Heart left ventricle (tissue), 16 donors: ENCODE measurements at places on chromosomes 7 and 10. TPM values are rescaled to one million over a fixed set of nuclear protein-coding genes. Genes with fewer than 3 reads are reported as not detected.

THSD7A gene
- total RNA-seq = 1.1 TPM

MOSPD3 gene
- total RNA-seq = 13.8 TPM

CYP26C1 gene
- total RNA-seq = not detected

ABCA13 gene
- not detected for total RNA-seq

ZPBP gene
- total RNA-seq = not detected

LRGUK gene
- total RNA-seq = 0.28 TPM

TSPAN13 gene
- total RNA-seq = 10.9 TPM

UCN3 gene
- total RNA-seq = not detected

GPR37 gene
- not detected for total RNA-seq

GRCh38 chr10:93458821-93459257, 23.3 kb downstream of the MYOF start:
- peaks cover 30% of the 10 kb centered on the region for H3K4me1 ChIP-seq
- DNase-seq = peak; percentile 68
- peaks cover 19% of the 10 kb centered on the region for H3K36me3 ChIP-seq
- H3K27me3 ChIP-seq = no peaks in the 10 kb centered on the region

DNA sequence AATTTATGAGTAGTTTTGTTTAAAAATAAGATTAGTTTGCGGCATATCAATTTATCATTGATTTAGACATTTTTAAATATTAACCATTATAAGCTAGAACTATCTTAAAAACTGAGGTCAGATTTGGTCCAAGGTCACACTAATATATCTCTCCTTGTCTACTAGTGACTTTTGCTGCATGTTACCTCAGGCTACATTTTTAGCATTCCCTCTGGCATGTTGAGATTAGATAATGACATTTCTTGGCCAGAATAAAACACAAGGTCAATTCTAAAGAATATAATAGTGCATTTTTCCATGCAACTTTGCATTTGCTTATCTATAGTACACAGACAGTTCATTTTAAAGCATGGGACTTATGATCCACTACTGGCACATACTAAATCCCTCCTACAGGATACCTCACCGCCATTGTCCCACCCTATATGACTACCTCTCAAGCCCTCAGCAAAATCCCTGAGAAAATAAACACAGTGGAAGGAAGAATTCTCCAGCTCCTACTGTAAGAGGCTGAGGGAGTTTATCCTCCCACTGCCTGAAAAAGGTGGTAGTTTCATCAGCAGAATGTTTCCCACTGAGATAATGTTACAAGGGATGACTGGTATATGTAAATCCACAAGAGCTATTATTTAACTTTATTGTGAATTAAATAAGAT, 816.4 kb downstream of the GRM8 start:
- no peaks in the 10 kb centered on the region for H3K4me1 ChIP-seq
- peak overlapping the region; percentile 33 for H3K27ac ChIP-seq
- no peaks in the 10 kb centered on the region for H3K27me3 ChIP-seq
- no peak for DNase-seq
- no peaks in the 10 kb centered on the region for H3K36me3 ChIP-seq
- no peak overlapping the region for H3K4me3 ChIP-seq

- no peak for DNase-seq
- H3K27me3 ChIP-seq = no peaks in the 10 kb centered on the region
- H3K4me3 ChIP-seq = no peak overlapping the region
- H3K27ac ChIP-seq = no peak overlapping the region
- H3K36me3 ChIP-seq = no peaks in the 10 kb centered on the region
Observed at GRCh38 chr7:28075674-28076358, 104.8 kb downstream of the JAZF1 start.

DNA sequence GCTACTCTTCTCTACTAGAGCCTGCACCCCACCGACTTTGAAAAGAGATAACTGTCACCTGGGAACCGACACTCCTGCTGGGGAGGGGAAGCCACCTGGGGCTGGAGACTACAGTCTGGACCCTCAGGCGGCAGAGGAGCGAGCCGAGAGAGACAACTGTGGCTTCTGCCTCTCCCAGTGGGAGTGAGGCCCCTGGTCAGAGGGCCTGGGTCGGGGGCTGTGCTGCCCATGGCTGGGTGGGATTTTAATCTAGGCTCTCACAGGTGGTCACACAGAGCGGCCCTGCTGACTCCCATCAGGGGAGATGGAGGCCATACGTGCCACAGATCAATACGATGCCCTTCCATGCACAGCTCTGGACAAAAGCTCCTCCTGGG, 372.1 kb downstream of the DNAJB6 start:
- no peak overlapping the region for H3K27ac ChIP-seq
- H3K4me1 ChIP-seq = no peaks in the 10 kb centered on the region
- no peaks in the 10 kb centered on the region for H3K27me3 ChIP-seq
- no peaks in the 10 kb centered on the region for H3K36me3 ChIP-seq

DNA sequence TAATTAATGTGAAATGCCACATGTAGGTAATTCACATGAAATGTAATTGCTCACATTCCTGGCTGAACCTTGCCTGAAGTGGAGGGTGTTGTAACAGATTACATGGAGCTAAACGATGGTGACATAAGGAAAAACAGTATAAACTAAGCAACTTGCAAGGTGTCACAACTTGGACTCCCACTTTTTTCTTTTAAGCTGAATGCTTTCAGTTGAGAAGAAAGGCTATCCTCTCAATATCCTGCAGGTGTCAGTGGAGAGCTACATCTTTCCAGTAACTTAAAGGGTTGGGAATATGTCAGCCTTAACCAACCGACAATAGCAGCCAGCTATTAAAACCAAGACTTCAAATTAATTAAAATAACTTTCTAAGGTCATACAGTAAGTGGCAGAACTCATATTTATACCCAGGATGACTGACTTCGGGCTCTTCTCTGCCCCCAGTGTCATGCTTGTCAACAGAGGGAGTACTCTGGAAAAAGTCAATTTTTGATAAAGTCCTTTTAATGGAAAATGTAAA, 33.7 kb downstream of the NRBF2 start:
- DNase-seq = no peak
- peaks cover 18% of the 10 kb centered on the region for H3K4me1 ChIP-seq
- no peak overlapping the region for H3K27ac ChIP-seq
- no peak overlapping the region for H3K4me3 ChIP-seq

- no peaks in the 10 kb centered on the region for H3K4me1 ChIP-seq
- no peak overlapping the region for H3K4me3 ChIP-seq
- no peaks in the 10 kb centered on the region for H3K27me3 ChIP-seq
- no peak overlapping the region for H3K27ac ChIP-seq
- H3K36me3 ChIP-seq = no peaks in the 10 kb centered on the region
- DNase-seq = no peak
Observed at GRCh38 chr10:52906046-52906445, 133.5 kb upstream of the MBL2 start.

DNA sequence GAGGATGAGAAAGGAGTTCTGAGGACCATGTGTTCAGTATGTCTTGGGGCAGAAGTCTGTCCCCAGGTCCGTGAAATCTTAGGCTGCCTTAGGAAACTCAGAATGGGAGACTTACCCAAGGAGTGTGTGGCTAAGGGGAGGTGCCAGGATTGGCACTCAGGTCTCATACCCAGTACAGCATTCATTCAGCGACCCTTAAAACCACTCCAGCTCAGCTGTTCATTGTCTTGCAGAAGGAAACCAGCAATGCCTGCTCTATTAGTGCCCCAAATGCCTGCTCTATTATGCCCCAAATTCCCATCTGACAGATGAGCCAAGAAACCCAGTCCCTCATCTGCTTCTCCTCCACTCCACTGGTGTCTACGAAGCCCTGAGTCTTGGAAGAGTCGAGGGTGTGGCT, 147.8 kb downstream of the NEURL1 start:
- no peak overlapping the region for H3K27ac ChIP-seq
- no peaks in the 10 kb centered on the region for H3K27me3 ChIP-seq
- peaks cover 4% of the 10 kb centered on the region for H3K36me3 ChIP-seq

GRCh38 chr10:124035928-124036558, 57.4 kb downstream of the CHST15 start:
- H3K36me3 ChIP-seq = peaks cover 25% of the 10 kb centered on the region
- H3K4me1 ChIP-seq = no peaks in the 10 kb centered on the region
- H3K27me3 ChIP-seq = no peaks in the 10 kb centered on the region
- peak; percentile 40 for DNase-seq

GRCh38 chr10:4586776-4587175, 239.2 kb upstream of the AKR1E2 start:
- H3K4me3 ChIP-seq = no peak overlapping the region
- no peaks in the 10 kb centered on the region for H3K27me3 ChIP-seq

DNA sequence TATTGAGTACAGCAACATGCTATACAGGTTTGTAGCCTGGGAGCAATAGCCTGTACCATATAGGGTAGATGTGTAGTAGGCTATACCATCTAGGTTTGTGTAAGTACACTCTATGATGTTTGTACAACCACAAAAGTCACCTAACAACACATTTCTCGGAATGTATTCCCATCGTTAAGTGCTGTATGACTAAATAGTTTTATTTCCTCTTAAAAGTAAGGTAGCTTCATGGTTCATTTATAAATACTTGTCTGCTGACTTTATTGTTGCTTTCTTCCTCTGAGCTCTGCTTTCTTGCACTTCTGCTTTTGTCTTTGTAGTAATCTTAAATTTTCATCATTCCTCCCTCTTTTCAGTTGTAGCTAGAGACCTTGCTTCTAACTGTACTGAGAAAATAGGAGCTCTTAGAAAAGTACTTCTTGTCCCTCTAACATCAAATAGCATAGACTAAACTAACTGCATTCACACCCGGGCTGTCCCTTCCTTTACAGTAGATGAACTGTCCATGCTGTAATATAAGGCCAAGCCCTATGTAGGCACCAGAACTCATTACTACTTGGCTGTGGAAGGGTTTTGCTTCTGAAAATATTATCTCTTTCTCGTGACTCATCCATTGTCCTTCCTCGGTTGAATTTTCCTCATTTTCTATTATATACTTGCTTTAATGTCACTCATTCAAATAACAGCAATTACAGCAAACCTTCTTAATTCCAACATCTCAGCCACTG, 55.4 kb upstream of the FAM3C start:
- DNase-seq = no peak
- no peak overlapping the region for H3K4me3 ChIP-seq
- H3K4me1 ChIP-seq = no peaks in the 10 kb centered on the region
- no peak overlapping the region for H3K27ac ChIP-seq

- no peak overlapping the region for H3K27ac ChIP-seq
- H3K36me3 ChIP-seq = no peaks in the 10 kb centered on the region
- DNase-seq = no peak
- H3K4me3 ChIP-seq = no peak overlapping the region
- no peaks in the 10 kb centered on the region for H3K27me3 ChIP-seq
Observed at GRCh38 chr10:22246680-22247391, 29.0 kb upstream of the EBLN1 start.

GRCh38 chr10:110523736-110524135, 26.0 kb downstream of the DUSP5 start:
- no peaks in the 10 kb centered on the region for H3K4me1 ChIP-seq
- no peaks in the 10 kb centered on the region for H3K36me3 ChIP-seq
- no peak overlapping the region for H3K27ac ChIP-seq
- H3K27me3 ChIP-seq = no peaks in the 10 kb centered on the region
- H3K4me3 ChIP-seq = no peak overlapping the region

- H3K4me3 ChIP-seq = no peak overlapping the region
- no peak for DNase-seq
- H3K27me3 ChIP-seq = no peaks in the 10 kb centered on the region
- H3K36me3 ChIP-seq = no peaks in the 10 kb centered on the region
- no peaks in the 10 kb centered on the region for H3K4me1 ChIP-seq
Observed at GRCh38 chr10:35324196-35324595, 12.1 kb upstream of the CCNY start.

GRCh38 chr10:44293306-44293778, 91.6 kb downstream of the CXCL12 start:
- DNase-seq = no peak
- H3K4me1 ChIP-seq = peaks cover 9% of the 10 kb centered on the region
- no peaks in the 10 kb centered on the region for H3K27me3 ChIP-seq
- H3K36me3 ChIP-seq = no peaks in the 10 kb centered on the region
- H3K27ac ChIP-seq = peak overlapping the region; percentile 88

GRCh38 chr7:77444123-77444522, 28.0 kb upstream of the GSAP start:
- no peaks in the 10 kb centered on the region for H3K27me3 ChIP-seq
- no peak for DNase-seq
- no peaks in the 10 kb centered on the region for H3K36me3 ChIP-seq
- H3K4me1 ChIP-seq = peaks cover 2% of the 10 kb centered on the region
- H3K4me3 ChIP-seq = no peak overlapping the region
- no peak overlapping the region for H3K27ac ChIP-seq

DNA sequence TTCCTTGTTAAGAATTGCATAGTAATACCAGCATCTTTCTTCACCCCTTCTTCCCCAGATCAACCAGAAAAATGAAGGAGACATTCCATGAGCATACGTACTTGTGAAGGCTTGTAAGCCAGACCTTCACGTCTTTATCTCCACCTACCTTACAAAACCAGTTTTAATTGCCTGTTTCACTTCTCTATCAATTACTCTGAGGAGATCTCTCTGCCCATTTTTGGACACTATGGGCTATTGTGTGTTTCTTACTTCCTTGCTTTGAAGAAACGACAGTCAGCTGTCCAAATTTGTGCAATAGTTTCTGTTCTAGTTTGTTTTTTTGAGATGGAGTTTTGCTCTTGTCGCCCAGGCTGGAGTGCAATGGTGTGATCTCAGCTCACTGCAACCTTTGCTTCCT, 349.7 kb upstream of the MBL2 start:
- H3K4me3 ChIP-seq = no peak overlapping the region
- H3K27me3 ChIP-seq = no peaks in the 10 kb centered on the region
- H3K36me3 ChIP-seq = no peaks in the 10 kb centered on the region
- H3K4me1 ChIP-seq = no peaks in the 10 kb centered on the region
- no peak for DNase-seq
- no peak overlapping the region for H3K27ac ChIP-seq

GRCh38 chr10:52774600-52775106, 2.1 kb upstream of the MBL2 start:
- H3K4me1 ChIP-seq = no peaks in the 10 kb centered on the region
- no peak overlapping the region for H3K4me3 ChIP-seq
- H3K27me3 ChIP-seq = peaks cover 5% of the 10 kb centered on the region
- DNase-seq = no peak
- H3K27ac ChIP-seq = no peak overlapping the region

DNA sequence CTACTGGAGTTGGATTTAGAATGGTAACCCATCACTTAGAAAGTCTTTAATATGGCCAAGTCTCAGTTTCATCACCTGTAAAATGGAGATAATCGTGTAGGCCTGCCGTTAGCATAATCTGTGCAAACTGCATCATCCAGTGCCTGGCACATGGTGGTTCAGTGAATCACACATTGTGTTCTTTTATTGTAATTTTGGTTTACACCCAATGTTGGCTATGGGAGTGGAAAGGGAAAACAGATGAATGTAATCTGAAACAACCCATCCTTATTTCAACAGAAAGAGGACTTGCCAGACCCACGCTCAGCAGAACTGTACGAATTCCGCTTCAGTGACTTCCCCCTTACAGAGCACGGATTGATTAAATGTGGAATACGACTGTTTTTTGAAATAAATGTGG, 27.5 kb downstream of the PDE6C start:
- no peaks in the 10 kb centered on the region for H3K4me1 ChIP-seq
- H3K27me3 ChIP-seq = no peaks in the 10 kb centered on the region
- H3K4me3 ChIP-seq = no peak overlapping the region
- H3K27ac ChIP-seq = no peak overlapping the region
- no peaks in the 10 kb centered on the region for H3K36me3 ChIP-seq
